ENCODE measurements at places on chromosomes 16 and 17. TPM values are rescaled to one million over a fixed set of nuclear protein-coding genes. Genes with fewer than 3 reads are reported as not detected.

Gene ALDH3A1
- 594 TPM for total RNA-seq

- DNase-seq = no peak
- H3K36me3 ChIP-seq = no peaks in the 10 kb centered on the region
- H3K4me3 ChIP-seq = no peak overlapping the region
- peaks cover 17% of the 10 kb centered on the region for H3K4me1 ChIP-seq
- no peaks in the 10 kb centered on the region for H3K27me3 ChIP-seq
These were observed 20.8 kb upstream of the PLLP start for GRCh38 chr16:57305159-57305811.

DNA sequence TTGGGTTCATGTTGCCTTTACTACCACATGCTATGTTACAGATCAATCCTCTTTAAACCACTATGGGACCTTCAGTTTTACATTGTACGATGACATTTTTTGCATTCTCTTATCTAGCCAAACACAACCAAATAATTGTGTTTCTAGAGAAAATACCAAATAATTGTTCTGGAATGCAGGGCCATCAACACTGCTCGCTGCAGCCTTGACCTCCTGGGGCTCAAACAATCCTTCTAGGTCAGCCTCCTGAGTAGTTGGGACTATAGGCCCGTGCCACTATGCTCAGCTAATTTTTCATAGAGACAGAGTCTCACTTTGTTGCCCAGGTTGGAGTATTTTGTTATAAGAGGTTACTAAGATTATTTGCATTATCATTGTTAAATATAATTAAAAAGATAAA is 237.5 kb upstream of the PMFBP1 start:
- H3K27ac ChIP-seq = no peak overlapping the region
- DNase-seq = no peak
- H3K36me3 ChIP-seq = no peaks in the 10 kb centered on the region
- no peak overlapping the region for H3K4me3 ChIP-seq
- H3K27me3 ChIP-seq = no peaks in the 10 kb centered on the region
- no peaks in the 10 kb centered on the region for H3K4me1 ChIP-seq

DNA sequence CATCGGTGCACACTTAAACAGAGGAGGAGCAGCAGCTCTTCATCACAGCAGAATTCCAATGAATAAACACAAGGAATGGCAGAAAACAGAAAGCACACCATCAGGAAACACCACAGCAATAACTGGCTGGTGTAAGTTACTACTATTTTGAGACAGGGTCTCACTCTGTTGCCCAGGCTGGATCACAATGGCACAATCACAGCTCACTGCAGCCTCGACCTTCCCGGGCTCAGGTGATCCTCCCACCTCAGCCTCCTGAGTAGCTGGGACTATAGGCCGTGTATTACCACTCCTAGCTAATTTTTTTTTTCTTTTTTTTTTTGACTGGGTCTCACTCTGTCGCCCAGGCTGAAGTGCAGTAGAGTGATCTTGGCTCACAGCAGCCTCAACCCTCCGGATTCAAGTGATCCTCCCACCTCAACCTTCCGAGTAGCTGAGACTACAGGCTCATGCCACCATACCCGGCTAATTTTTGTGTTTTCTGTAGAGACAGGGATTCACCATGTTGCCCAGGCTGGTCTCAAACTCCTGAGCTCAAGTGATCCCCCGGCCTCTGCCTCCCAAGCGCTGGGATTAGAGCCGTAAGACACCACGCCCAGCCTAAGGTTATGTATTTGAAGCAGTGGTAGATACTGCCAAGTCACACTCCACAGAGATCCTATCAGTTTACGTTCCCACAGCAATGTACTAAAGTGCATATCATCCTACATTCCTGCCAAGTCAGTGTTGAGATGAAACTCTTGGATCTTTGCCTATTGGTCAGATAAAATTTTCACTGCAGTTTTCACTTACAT is 20.7 kb downstream of the TRAP1 start:
- no peak for DNase-seq
- H3K27ac ChIP-seq = no peak overlapping the region
- H3K36me3 ChIP-seq = no peaks in the 10 kb centered on the region
- H3K4me3 ChIP-seq = no peak overlapping the region

GRCh38 chr16:78972006-78972405 is 628.5 kb downstream of the MAF start:
- DNase-seq = no peak
- H3K4me3 ChIP-seq = no peak overlapping the region
- H3K27me3 ChIP-seq = no peaks in the 10 kb centered on the region
- no peaks in the 10 kb centered on the region for H3K4me1 ChIP-seq

GRCh38 chr16:31134625-31135534 is 647 bp downstream of the PRSS8 start:
- H3K4me1 ChIP-seq = peaks cover 83% of the 10 kb centered on the region
- H3K27me3 ChIP-seq = no peaks in the 10 kb centered on the region
- DNase-seq = no peak
- H3K36me3 ChIP-seq = no peaks in the 10 kb centered on the region
- H3K27ac ChIP-seq = peak overlapping the region; percentile 94
- H3K4me3 ChIP-seq = peak overlapping the region; percentile 60

- H3K4me1 ChIP-seq = no peaks in the 10 kb centered on the region
- DNase-seq = no peak
- no peak overlapping the region for H3K4me3 ChIP-seq
- no peaks in the 10 kb centered on the region for H3K36me3 ChIP-seq
- no peak overlapping the region for H3K27ac ChIP-seq
- H3K27me3 ChIP-seq = no peaks in the 10 kb centered on the region
These were observed 254.6 kb downstream of the HS3ST3A1 start for GRCh38 chr17:13346996-13347762.

DNA sequence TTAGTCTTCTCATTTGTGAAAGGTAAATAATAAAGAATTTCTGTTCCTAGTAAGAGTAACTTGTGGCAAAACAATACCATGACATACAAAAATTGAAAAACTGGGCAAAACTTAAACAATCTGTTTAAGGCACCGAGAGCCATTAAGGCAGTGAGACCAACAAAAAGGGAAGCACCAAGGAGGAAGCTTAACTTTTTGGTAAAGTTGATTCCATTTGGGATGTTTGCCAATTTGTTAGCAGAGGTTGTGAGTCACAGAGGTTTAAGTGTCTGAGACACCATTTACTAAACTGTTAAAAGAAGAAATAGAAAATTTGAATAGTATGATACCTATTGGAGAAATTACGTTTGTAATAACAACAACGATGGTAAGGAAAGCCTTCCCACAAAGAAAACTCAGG is 4.9 kb downstream of the SLC35G3 start:
- DNase-seq = no peak
- H3K27ac ChIP-seq = no peak overlapping the region
- H3K27me3 ChIP-seq = no peaks in the 10 kb centered on the region
- H3K36me3 ChIP-seq = no peaks in the 10 kb centered on the region
- H3K4me1 ChIP-seq = no peaks in the 10 kb centered on the region

Gene MYOCD
- 27.5 TPM for total RNA-seq

Gene HYDIN
- total RNA-seq = 2.4 TPM
